ENCODE measurements at places on chromosomes 1 and 21.

DNA sequence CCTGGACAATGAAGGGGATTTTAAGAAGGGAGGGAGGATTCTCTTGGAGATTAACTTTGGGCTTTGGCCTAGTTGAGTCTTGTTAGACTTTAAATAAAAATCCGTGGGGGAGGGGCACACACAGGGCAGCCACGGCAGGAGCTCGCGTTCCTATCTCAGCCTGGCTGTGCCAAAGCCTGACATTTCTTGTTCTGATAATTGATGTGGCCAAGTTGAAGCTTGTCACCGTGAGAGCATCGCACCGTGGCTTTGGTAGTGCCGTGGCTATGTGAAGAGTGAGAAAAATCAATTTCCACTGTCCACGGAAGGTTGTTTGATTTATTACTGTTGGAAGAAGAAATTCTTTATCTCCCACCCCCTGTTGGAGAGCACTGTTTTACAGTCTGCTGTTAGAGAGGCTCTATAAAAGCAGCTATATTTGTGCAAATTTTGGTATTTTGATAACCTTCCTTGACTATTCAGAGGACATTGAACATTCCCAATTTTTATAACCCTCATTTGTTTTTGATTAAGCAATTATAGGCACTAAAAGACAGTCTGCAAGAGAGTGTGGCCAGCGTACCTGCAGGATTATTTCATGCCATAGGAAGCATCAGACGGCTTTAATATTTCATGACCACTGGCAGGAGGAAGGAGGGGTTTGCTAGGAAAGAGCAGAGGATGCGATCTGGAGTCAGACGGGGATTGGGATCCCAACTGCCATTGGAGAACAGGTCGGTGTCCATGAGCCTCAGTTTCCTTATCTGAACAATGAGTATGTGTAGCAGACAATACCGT, 160.7 kb downstream of the KAZN start:
- no peaks in the 10 kb centered on the region for H3K27me3 ChIP-seq
- H3K36me3 ChIP-seq: no peaks in the 10 kb centered on the region
- DNase-seq: no peak
- H3K4me3 ChIP-seq: no peak overlapping the region
- no peak overlapping the region for H3K27ac ChIP-seq

- no peak overlapping the region for H3K27ac ChIP-seq
- H3K36me3 ChIP-seq: no peaks in the 10 kb centered on the region
- no peaks in the 10 kb centered on the region for H3K27me3 ChIP-seq
- no peak overlapping the region for H3K4me3 ChIP-seq
Measured at GRCh38 chr1:7536891-7537591, 234.1 kb upstream of the VAMP3 start.

- H3K27ac ChIP-seq: no peak overlapping the region
- no peak for DNase-seq
- H3K27me3 ChIP-seq: no peaks in the 10 kb centered on the region
- no peaks in the 10 kb centered on the region for H3K36me3 ChIP-seq
Measured at GRCh38 chr1:241125286-241125685, 231.7 kb downstream of the RGS7 start.

- DNase-seq: peak; percentile 94
- H3K4me1 ChIP-seq: peaks cover 25% of the 10 kb centered on the region
- peaks cover 19% of the 10 kb centered on the region for H3K36me3 ChIP-seq
- peaks cover 26% of the 10 kb centered on the region for H3K27me3 ChIP-seq
Measured at GRCh38 chr1:7770997-7771822, at the start of gene VAMP3. Gene VAMP3 (plus strand): TSS chr1:7771296. CDS start chr1:7771384, 88 bp downstream.

GRCh38 chr1:116290085-116290705, 82.8 kb upstream of the ATP1A1 start:
- no peaks in the 10 kb centered on the region for H3K4me1 ChIP-seq
- DNase-seq: no peak
- no peak overlapping the region for H3K27ac ChIP-seq
- no peak overlapping the region for H3K4me3 ChIP-seq
- peaks cover 9% of the 10 kb centered on the region for H3K27me3 ChIP-seq
- H3K36me3 ChIP-seq: no peaks in the 10 kb centered on the region

- peaks cover 9% of the 10 kb centered on the region for H3K36me3 ChIP-seq
- no peaks in the 10 kb centered on the region for H3K27me3 ChIP-seq
- no peak overlapping the region for H3K4me3 ChIP-seq
- no peak overlapping the region for H3K27ac ChIP-seq
Measured at GRCh38 chr1:45718289-45718688, 30.3 kb downstream of the TMEM69 start.

- peaks cover 2% of the 10 kb centered on the region for H3K27me3 ChIP-seq
- H3K4me3 ChIP-seq: no peak overlapping the region
- no peaks in the 10 kb centered on the region for H3K36me3 ChIP-seq
- H3K4me1 ChIP-seq: peaks cover 5% of the 10 kb centered on the region
- H3K27ac ChIP-seq: no peak overlapping the region
Measured at GRCh38 chr1:19582318-19582717, 61.8 kb upstream of the NBL1 start.

- H3K27ac ChIP-seq: no peak overlapping the region
- H3K4me3 ChIP-seq: no peak overlapping the region
- DNase-seq: no peak
- no peaks in the 10 kb centered on the region for H3K36me3 ChIP-seq
- peaks cover 25% of the 10 kb centered on the region for H3K4me1 ChIP-seq
Measured at GRCh38 chr1:9321480-9321849, 28.8 kb downstream of the SPSB1 start.

DNA sequence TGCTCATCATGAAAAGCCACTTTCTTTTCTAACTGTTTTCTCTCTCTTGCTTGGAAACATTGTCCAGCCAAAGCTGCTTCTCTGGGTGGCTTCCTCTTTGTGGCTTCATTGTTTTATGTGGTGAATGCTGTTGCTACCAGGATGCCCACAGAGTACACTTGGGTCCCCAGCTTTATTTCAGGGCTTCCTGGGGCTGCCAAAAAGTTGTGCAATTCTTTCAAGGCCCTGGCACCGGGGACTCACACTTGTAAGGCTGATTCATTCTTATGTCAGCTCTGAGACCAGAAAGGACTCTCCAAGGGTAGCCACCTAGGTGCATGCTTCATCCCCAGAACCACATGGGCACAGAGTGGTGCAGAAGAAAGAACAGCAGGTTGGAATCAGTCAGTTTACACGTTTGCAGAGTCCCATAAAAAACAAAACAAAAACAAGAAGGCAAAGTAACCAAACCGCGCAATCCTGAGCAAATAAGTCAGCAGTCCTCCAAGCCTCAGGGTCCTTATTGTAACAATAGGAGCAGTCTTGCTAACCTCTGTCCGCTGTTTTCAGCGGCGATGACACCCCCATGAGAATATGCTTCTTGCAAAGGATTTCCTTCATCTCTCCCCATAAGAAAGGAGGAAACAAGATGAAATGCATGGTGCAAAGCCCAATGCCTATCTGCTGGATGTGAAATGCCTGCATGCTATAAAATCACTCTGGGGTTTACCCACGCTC, 89.9 kb upstream of the SSX2IP start:
- H3K4me1 ChIP-seq: peaks cover 22% of the 10 kb centered on the region
- peak; percentile 68 for DNase-seq
- no peak overlapping the region for H3K4me3 ChIP-seq
- H3K27ac ChIP-seq: no peak overlapping the region

GRCh38 chr1:32307324-32307723, 15.4 kb downstream of the HDAC1 start:
- peaks cover 43% of the 10 kb centered on the region for H3K36me3 ChIP-seq
- peak overlapping the region; percentile 59 for H3K27ac ChIP-seq
- peaks cover 44% of the 10 kb centered on the region for H3K4me1 ChIP-seq
- H3K27me3 ChIP-seq: no peaks in the 10 kb centered on the region
- DNase-seq: no peak

All from activated CD4-positive, alpha-beta T cell treated with anti-CD3 and anti-CD28 coated beads, Interleukin-2, amount 10 ng/mL, durations not matched to agents 24 days and 14 days (primary cell).